ENCODE measurements at places on chromosomes 6 and 20.
A peak's percentile ranks its signal among the peaks of the same experiment; 100 is the strongest.

- no peak for DNase-seq
Measured at GRCh38 chr6:5599127-5599526, 337.8 kb downstream of the FARS2 start.

DNA sequence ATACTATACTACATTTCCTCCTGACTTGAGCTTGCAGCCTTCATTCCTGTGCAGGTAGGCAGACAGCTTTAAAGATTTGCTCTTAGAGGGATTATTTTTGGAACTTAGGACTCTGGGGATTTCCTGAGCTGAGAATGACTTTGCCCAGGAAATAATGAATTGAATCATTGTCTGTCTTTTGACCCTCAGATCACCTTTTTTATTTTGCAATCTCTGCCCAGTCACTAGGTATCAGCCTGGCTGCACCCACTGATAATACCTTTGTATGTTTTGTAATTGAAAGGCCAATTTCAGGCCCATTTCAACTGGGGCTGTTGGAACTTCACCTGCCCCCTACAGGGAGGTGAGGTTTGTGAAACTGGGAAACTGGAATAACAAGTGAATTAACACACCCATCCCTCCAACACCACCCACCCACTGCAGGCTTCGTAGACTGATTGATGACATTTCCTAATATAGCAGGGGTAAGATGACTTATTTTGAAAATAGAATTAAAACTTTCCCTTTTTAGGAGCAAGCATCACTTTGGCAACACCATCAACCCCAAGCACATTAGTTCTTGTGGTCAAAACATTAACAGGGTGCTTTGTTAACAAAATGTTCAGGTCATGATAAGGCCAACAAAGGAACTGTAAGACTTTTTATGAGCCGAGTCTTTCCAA lies 157.1 kb upstream of the CENPW start:
- DNase-seq, result no peak

GRCh38 chr6:43887906-43888683 lies 118.1 kb downstream of the VEGFA start:
- DNase-seq, result no peak

DNA sequence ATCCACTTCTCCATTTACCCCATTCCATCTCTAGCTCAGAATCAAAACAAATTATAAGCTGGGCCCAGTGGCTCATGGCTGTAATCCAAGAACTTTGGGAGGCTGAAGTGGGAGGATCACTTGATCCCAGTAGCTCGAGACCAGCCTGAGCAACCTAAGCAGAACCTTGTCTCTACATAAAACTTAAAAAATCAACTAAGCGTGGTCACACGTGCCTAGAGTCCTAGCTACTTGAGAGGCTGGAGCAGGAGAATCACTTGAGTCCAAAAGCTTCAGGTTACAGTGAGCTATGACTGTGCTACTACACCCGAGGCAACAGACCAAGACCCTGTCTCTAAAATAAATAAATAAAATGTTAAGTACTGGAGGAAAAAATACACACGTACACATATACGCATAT lies 74.7 kb upstream of the RUNX2 start:
- DNase-seq, result no peak

DNA sequence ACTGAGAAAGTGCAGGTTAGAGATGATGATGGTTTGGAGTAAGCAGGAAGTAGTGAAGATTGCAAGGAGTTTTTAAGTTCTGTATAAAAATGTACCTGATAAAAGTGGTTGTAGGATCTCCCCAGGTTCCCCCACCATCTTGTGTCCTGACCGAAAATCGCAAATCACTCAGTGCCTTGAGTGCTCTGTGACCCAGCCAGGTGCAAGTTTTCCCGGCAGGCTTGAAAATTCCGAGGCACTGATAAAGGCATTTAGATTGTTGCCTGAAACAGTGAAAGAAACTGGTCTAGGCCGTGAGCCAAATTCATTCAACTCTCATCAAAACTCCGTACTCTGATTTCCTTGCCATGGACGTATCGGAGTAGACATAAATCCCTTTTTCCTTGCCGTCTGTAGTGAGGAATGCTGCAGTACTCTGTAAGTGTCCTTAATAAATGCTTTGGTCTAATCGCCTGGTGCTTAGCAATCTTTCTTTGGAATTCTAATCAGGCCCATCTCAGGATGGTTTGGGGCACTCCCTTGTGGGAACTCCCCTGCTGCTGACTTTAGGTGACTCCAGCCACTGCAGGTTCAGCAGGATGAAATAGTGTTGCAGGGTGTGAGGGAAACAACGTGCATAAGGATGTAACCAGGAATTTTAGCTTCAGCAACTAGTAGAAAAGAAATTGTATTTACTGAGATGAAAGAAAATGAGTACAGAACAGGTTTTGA lies 1199.8 kb upstream of the MAP3K7 start:
- DNase-seq, result no peak

DNA sequence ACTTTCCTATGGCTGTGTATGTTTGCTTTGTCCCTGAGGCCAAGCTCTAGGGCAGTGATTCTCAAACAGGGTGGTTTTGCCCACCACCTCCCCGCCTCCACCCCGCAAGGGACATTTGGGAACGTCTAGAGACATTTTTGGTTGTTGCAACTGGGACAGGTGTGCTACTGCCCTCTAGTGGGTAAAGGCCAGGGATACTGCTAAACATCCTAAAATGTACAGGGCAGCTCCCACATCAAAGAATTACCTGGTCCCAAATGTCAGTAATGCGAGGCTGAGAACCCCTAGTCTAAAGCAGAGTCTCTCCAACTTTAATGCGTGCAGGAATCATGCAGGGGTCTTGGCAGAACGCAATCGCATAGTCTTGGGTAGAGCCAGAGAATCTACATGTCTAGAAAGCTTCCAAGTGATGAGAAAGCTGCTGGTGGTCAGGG lies 5.1 kb downstream of the KCNS1 start:
- peak; percentile 60 for DNase-seq

- no peak for DNase-seq
Measured at GRCh38 chr6:17474289-17474688, 80.9 kb downstream of the CAP2 start.

GRCh38 chr20:43194137-43194536 lies 4.4 kb upstream of the PTPRT start:
- DNase-seq, result no peak

- DNase-seq, result no peak
Measured at GRCh38 chr6:9136141-9136822, 700.9 kb upstream of the SLC35B3 start.

DNA sequence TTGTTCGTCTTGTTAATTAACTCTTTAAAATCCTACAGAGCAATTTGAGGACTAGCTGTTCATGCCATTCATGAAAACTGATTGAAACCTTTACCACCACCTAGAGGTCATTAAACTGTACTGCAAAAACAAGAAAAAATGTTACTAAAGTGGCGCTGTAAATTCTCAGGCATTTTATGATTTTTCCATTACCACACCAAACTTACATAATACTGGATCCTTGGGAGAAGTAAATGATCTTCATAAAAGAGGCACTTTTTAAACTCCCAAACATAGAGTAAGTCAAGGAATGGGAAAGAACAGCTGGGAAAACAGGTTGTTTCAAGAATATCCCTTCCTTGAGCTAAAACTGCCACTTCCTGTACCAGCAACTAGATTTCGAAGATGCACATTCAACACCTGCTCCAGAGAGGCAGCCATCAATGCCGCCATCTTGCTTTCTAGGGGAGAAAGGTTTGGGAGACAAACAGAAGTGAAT lies 54.3 kb downstream of the MYLIP start:
- no peak for DNase-seq

DNA sequence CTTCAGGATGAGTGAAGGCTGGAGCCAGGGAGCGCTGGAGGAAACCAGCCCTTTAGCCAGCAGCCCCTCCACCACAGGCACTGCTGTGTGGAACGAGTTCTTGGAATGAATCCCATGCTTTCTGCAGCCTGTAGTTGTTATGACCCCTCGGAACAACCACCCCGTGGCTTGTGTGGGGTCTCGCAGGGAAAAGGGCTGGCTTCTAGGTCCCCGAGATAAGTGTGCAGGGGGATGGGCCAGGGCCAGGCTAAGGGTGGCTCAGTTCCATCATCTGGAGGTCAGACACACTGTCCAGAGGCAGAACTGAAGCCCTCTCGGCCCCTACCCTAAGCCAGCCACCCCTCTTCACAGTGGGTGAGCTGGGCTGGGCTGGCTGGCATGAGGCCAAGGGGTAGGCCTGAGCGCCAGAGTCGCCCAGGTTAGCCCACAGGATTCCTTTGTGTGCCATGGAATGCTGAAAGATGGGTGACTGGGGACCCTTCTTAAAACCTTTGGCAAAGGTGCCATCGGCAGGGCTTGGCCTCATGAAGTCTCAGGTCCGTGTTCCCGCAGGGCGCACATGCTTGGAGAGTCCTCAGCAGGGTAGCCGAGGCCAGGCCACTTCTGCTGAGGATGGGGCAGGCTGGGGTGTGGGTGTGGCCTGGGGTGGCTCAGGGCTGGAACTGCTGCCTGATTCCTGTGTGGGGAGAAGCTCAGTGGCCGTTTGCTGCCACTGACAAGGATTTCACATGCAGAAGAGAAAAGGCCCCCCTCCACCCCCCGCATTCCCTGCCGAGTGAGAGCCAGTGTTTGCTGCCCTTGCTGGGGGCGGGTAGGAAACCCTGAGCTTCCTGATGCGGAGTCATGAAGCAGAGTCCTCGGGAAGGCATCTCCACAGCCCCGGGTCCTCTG lies 24.6 kb downstream of the SPATA2 start:
- no peak for DNase-seq

- no peak for DNase-seq
Measured at GRCh38 chr6:170221052-170221752, 69.7 kb downstream of the DLL1 start.

DNA sequence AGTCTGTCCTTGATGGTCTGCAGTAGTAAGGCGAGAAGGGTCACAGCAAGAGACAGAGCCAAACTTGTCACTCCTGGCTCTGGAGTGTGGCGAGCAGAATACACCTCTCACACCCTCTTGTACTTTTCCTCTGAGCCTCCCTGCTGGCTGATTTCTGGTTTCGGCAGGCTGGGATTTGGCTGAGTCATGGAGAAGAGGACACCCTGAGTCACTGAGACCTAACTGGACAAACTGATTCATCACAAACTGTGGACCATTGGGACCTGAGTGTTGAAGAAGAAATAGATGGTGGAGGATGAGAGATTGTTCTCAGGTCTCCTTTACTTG lies 101.7 kb downstream of the F13A1 start:
- DNase-seq, result no peak

GRCh38 chr20:60060593-60060992 lies 102.4 kb downstream of the CDH26 start:
- DNase-seq, result no peak

DNA sequence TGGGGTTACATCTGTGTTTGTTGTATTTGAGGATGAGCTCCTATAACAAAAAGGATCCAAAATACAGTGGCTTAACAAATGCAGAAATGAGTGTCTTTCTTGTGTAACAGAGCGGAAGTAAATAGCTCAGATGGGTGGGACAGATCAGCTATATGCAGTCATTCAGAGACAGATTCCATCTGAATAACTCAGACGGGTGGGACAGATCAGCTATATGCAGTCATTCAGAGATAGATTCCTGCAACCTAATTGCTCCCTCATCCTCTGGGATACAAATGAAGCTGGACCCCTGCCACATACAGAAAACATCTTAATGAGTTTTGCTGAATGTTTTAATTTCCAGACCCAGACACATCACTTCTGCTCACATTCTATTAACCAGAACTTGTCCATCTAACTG lies 332.3 kb downstream of the BCKDHB start:
- DNase-seq, result no peak

- no peak for DNase-seq
Measured at GRCh38 chr6:72322771-72323170, 299.1 kb upstream of the KCNQ5 start.

GRCh38 chr6:133835901-133836300 lies 53.0 kb upstream of the TCF21 start:
- DNase-seq, result no peak

DNA sequence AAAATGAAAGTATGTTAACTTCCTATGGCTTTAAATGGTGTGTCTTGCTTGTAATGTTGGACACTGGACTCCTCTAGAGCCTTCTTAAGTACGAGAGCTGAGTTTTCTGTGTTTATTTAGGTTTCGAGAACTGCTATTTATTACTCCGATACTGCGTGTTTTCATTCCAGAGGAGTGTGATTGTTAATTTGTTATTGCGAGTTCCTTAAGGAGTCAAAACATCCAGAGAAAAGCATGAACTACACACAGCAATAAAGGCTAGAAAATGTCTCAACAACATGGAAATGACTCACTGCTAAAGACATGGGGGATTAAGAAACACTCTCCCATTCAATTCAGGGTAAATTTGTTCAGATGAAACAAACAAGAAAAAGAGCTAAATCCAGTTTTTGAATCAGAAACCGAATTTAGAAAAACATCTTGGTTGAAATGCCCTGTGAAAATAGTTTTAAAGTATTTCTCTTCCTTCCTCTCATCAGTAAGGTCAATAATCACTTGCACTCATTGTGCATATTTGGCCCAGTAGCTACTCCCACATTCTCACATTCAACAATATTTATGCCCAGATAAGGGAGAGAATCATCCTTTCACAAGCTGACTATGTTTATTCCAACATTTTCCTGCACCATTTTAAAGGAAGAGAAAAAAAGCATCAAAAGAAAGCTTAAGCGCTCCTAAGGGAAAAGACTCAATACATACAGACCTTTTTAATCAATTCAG lies 36.0 kb downstream of the ATXN1 start:
- DNase-seq, result no peak

GRCh38 chr6:31940256-31940664 lies 5.6 kb upstream of the CFB start:
- DNase-seq, result no peak

DNA sequence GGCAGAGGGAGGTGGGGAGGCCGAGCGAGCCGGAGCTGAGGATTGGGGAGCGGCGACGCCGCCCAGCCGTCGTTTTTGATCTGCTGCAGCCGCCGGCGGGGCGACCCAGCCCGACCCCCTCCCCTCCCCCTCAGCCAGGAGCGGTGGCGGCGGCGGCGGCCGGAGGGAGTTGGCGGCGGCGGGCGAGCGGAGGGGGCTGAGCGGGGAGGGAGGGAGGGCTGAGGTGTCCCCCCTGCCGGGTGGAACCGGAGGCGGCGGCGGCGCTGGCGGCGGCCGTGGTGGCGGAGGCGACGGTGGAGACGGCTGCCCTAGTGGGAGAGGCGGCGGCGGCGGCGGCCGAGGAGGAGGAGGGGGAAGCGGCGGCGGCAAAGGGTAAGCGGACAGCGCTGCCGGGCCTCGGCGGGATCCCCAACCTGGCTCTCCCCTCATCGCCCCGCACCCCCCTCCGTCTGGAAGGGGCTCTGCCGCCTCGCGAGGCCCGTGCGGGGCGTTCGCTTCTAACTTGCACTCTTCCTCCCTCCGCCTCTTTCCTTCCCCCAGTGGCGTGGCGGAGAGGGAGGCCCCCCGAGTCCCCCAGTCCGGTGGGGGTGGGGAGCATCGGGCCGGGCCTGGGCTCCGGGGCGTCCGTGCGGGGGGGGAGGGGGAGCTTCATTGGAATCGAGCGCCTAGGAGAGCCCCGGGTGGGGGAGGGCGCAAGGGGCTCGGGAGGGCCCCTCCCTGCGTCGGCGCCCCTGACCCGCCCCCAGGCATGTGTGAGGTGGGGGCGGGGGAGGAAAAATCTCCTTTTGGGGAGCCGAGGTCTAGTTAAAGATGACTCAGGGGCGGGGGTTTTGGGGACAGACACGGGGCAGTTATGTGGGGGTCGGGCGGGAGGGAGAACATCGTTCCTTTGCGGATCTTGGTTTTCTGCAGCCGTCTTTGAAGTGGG lies at the start of gene TAB2:
TAB2 (plus strand) TSS at position 69 of the 928 bp plus-strand sequence. CDS start 52,286 bp downstream, outside the sequence.
- peak; percentile 84 for DNase-seq

- DNase-seq, result no peak
Measured at GRCh38 chr6:156420172-156420993, 356.8 kb upstream of the ARID1B start.
